Renal pelvis (tissue), 12 donors: ENCODE measurements at places on chromosomes 16 and 17.
A peak's percentile ranks its signal among the peaks of the same experiment; 100 is the strongest.

DNA sequence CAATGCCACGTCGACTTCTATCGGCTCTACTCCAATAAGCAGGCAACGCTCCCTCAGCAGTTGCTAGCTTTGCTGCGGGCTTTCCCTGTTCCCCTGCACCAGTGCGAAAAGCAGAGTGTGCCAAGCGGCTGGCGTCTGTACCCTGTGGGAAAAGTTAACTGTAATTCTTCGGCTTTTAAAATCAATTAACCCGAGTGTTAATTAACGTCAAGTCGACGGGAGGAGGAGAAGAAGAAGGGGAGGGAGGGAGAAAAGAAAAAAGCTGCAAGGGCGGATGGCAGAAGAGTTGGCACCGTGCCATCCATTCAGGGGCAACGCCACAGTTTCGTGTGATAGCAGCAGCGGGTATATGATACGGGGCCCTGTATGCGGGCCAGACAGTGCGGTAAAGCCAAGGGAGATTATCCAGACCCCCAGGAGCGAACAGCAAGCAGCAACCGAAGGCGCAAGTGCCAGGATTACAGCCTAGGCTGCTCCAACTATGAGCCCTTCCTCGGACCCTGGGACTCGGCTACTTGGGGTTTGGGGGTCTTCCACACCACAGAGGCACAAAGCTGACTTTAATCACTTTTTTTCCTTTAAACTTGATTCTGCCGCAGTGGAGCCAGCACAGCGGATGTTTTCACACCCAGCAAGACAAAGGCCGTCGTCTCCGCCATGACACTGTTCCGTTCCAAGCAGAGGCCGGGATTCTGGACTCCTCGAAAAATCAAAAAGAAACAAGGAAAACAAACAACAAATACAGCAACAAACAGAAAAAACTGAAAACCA is 253.8 kb upstream of the PMFBP1 start:
- no peak for DNase-seq

GRCh38 chr16:11916524-11917285 is 949 bp upstream of the GSPT1 start:
- no peak for DNase-seq

DNA sequence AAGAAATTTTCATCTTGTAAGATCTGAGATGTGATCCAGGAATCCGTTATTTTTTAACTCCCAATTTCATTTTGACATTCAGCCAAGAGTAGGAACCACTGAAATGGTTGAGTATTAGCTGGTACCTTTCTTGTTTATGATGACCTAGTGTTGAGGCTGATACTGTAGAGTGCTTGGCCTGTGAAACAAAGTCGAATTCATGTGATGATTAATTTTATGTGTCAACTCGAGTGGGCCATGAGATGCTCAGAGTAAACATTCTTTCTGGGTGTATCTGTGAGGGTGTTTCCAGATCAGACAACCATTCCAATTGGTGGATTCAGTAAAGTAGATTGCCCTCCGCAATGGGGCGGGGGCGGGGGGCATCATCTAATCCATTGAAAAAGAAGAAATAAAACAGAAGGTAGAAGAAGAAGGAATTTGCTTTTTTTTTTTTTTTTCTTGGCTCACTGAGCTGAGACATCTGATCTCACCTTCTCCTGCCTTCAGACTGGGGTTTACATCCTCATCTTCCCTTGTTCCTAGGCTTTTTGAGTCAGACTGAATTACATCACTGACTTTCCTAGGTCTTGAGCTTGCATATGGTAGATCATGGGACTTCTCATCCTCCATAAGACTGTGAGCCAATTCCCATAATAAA is 264.6 kb upstream of the KCNJ16 start:
- DNase-seq, result no peak

DNA sequence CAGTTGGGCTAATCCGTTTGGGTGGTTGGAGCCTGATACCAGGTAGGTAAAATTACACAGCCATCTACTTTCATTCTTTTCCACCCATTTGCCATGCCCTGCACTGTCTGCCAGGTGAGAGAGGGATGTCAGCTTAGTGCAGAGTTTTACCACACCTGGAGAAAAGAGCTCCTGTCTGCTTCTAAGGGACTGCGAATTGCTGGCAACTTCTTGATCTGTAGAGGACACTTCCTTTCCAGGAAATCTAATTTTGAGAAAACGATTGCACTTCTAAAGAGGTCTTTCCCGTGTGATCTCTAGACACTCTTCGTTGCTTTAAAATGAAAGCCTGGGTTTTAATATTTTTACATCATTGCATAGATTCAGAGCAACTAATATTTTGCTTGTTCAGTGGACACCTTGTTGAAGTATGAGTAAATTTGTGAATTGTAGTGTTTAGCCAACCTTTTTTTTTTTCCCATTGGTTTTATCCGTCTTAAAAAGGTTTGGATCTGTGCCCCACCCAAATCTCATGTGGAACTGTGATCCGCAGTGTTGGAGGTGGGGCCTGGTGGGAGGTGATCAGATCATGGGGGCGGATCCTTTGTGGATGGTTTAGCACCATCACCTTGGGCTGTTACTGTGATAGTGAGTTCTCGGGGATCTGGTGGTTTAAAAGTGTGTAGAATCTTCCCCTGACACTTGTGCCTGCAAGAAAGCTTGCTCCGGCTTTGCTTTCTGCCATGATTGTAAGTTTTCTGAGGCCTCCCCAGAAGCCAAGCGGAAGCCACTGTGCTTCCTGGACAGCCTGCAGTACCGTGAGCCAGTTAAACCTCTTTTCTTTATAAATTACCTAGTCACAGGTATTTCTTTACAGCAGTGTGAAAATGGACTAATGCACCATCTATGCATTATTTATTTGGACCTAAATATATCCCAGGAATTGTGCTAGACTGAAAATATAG is 104.6 kb downstream of the PRKCA start:
- DNase-seq, result no peak

DNA sequence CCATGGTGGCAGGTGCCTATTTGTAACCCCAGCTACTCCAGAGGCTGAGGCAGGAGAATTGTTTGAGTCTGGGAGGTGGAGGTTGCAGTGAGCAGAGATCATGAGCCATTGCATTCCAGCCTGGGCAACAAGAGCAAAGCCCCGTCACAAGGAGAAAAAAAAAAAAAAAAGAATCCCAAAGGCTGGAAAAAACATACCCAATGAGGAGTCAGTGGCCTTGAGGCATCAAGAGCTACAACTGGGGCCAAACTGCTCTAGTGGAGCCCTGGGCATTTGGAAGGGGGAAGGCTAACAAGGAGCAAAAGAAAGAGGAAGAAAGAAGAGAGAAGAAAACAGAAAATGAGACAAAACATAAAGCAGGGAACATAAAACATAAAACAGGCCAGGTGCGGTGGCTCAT is 6.9 kb downstream of the CHST6 start:
- DNase-seq, result no peak

DNA sequence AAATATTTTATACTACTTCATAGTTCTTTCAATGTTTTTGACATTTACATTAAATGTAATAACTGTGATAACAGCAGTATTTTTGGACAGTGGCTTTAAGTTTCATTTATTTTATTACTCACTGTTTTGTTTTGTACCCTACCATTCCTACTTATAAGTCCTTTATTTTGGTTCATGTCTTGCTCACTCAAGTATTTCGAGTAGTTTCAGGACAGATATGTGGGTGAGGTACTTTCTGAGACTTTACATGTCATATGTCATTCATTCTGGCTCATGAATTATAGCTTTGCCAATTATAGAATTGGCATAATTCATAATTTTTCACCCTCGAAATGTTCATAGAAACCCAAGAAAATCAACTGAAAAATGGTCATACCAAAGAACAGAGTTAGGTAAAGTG is 44.4 kb downstream of the PIK3R5 start:
- DNase-seq, result no peak

GRCh38 chr17:40399185-40399584 is 18.5 kb downstream of the TOP2A start:
- peak; percentile 48 for DNase-seq

- no peak for DNase-seq
Measured at GRCh38 chr16:84088695-84089395, 27.9 kb downstream of the MBTPS1 start.

GRCh38 chr17:968812-969730 is 10.5 kb downstream of the NXN start:
- DNase-seq, result no peak

DNA sequence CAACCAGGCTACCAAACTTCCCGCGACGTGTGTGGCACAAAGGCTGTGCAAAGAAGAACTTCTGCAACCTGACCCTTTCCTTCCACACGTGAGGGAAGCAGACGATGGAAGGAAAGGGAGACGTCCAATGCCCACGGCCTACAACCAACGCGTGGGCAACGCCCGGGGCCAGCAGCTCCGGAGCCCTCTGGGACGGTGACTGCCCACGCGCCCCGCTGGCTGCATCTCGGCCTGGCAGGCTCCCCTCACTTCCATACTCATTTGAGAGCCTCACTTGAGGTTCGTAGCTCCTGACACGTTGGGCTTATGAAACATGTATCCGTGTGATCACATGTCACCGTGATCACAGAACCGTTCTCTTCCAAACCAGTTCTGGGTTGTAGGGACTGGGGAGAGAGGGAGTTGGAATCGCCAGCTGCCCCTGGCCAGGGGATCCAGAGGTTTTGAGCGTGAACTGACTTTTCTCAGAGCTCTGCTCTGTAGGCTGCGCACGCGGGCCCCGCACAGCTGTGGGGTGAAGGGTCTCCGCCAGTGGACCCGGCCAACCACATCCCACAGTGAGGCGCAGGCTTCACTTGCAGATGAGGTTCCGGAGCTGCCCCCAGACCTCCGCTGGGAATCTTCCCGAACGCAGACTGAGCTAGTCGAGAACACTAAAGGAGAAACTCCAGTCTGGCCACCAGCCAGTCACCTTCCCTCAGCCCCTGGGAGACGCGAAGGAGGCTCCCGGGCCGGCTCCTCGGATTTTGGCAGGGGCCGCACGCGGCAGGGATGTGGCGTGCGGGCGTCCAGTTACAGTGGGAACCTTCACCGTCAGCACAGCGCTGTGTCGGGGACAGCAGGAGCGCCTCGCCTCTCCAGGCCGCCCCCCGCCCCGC is 1.0 kb downstream of the LMF1 start:
- no peak for DNase-seq

GRCh38 chr17:81553616-81554181 is 1.5 kb upstream of the FAAP100 start:
- DNase-seq, result no peak

DNA sequence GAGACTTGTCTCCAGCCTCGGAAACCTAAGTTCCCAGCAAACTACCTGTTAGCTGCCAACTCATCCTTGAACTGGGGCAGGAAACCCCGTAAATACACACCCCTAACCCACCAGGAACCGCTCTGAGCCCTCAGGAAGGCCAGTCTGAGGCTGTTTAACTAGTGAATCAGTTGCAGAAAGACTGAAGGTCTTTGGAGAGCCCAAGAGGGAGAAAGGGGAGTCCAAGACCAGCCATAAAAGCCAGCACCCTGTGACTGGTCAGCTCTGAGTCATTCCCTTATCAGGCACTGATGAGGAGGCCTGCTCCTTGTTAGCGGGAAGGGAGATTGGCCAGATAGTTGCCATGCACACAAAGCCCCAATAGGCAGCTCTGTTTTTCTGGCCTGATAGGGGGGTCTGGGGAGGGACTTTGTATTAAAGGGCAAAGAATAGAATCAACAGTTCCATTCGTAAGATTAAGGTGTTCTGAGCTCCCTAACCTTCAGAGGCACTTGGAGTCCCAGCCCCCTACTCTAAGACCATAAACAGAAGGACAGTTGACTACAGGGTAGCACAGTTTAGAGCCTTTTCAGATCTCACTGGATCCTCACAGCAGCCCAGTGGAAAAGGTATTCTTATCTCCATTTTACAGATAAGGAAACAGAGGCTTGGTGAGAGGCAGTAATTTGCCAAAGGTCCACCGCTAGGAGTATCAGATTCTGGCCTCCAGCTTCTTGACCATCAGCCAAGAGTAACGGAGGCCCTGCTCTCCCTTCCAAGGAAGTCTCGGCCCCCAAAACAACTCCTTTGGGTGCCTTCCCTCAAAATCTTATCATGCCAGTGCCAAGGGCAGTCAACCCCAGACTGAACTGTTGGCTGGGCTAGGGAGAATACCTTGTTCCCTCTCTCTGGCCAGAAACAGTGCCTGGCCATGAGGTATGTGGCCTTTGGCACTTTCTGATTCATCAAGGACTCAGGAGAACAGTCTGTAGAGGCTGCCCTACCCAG is 2.2 kb upstream of the KRT19 start:
- no peak for DNase-seq

DNA sequence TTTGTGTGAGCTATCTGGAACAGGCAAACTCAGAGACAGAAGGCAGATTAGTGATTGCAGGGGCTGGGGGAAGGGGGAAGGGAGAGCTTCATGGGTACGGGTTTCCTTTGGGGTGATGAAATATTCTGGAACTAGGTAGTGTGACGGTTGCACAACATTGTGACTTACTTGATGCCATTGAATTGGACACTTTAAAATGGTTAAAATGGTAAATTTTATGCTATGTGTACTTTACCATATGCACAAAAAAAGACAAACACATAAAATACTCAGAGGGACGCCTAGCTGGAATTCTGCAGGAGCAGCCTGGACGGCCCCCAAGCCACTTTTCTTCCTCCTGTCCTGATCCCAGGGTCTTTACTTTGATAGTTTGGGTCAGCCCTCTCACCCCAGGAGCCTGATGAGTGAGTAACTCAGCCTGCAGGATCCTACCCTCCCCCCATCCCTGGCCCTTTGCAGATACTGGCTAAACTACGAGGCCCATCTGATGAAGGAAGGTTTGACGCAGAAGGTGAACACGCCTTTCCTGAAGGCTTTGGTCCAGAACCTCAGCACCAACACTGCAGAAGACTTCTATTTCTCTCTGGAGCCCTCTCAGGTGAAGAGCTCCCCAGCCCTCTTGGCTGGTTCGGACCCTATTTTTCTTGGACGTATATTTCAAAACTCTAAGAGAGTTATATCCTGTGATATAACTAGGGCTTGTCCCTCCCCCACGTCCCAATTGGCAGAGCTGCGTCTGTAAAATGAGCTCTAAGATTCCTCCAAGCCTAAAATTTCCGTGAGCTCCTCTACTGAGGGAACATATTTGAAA is 7.8 kb downstream of the ADGRG3 start:
- DNase-seq, result no peak

GRCh38 chr17:62090021-62090824 is 25.1 kb upstream of the MED13 start:
- no peak for DNase-seq

- DNase-seq, result no peak
Measured at GRCh38 chr16:88773812-88774291, 11.2 kb downstream of the PIEZO1 start.

DNA sequence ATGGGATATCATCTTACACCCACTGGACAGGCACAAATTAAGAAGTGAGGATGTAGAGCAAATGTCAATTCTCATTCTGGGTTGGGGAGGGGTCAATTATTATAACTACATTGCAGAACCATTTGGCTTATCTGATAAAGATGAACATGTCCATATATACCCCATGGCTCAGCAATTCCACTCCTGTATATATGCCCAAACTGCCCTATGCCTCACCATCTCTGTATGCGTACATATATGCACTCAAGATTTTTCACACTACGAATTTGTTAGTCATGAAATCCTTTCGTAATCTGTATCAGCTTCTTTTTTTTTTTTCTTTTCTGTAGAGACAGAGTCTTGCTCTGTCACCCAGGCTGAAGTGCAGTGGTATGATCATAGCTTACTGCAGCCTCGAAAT is 20.8 kb upstream of the CNEP1R1 start:
- DNase-seq, result no peak
